ENCODE measurements at places on chromosomes 1 and 21. TPM values are rescaled to one million over a fixed set of nuclear protein-coding genes. Genes with fewer than 3 reads are reported as not detected.

Gene LCA5L
- total RNA-seq = not detected

Gene LCE2C
- total RNA-seq = not detected

Gene OR2T35
- total RNA-seq = not detected

- H3K4me3 ChIP-seq = no peak overlapping the region
- no peaks in the 10 kb centered on the region for H3K36me3 ChIP-seq
- no peaks in the 10 kb centered on the region for H3K27me3 ChIP-seq
- H3K4me1 ChIP-seq = peaks cover 20% of the 10 kb centered on the region
- DNase-seq = no peak
- no peak overlapping the region for H3K27ac ChIP-seq
These were observed 8.8 kb upstream of the IFNLR1 start for GRCh38 chr1:24195874-24196273.

GRCh38 chr21:30689822-30690221 is 28.8 kb downstream of the KRTAP21-3 start:
- H3K4me3 ChIP-seq = no peak overlapping the region
- H3K4me1 ChIP-seq = no peaks in the 10 kb centered on the region
- H3K27me3 ChIP-seq = no peaks in the 10 kb centered on the region
- no peaks in the 10 kb centered on the region for H3K36me3 ChIP-seq

GRCh38 chr1:30569384-30569783 is 154.0 kb downstream of the MATN1 start:
- no peak overlapping the region for H3K27ac ChIP-seq
- no peaks in the 10 kb centered on the region for H3K27me3 ChIP-seq
- H3K36me3 ChIP-seq = no peaks in the 10 kb centered on the region

DNA sequence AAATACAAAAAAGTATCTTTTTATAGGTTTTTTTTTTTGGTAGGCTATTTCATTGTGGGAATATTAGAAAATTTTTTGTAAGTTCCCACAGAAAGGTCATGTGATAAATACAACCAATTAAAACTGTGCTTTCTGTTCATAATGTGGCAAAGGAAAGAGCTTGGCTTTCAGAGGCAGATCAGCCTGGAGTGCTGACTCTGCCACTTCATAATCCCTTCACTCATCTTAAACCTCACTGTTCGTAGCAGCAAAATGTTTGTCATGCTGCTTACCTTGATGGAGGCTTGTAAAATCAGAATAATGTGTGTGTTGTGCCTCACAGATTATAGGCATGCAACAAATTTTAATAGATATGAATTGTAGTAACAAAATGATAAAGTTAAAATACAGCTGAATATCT is 176.8 kb downstream of the ZP4 start:
- no peak overlapping the region for H3K4me3 ChIP-seq
- H3K27me3 ChIP-seq = no peaks in the 10 kb centered on the region
- no peaks in the 10 kb centered on the region for H3K4me1 ChIP-seq
- no peaks in the 10 kb centered on the region for H3K36me3 ChIP-seq
- no peak overlapping the region for H3K27ac ChIP-seq

GRCh38 chr21:25903607-25904006 is 168.8 kb downstream of the GABPA start:
- no peaks in the 10 kb centered on the region for H3K36me3 ChIP-seq
- H3K4me1 ChIP-seq = peaks cover 9% of the 10 kb centered on the region
- DNase-seq = peak; percentile 71
- no peaks in the 10 kb centered on the region for H3K27me3 ChIP-seq
- H3K27ac ChIP-seq = no peak overlapping the region

GRCh38 chr1:53334312-53334711 is 6.4 kb upstream of the LRP8 start:
- H3K4me1 ChIP-seq = peaks cover 8% of the 10 kb centered on the region
- no peaks in the 10 kb centered on the region for H3K27me3 ChIP-seq
- H3K36me3 ChIP-seq = no peaks in the 10 kb centered on the region
- no peak for DNase-seq
- H3K27ac ChIP-seq = no peak overlapping the region

DNA sequence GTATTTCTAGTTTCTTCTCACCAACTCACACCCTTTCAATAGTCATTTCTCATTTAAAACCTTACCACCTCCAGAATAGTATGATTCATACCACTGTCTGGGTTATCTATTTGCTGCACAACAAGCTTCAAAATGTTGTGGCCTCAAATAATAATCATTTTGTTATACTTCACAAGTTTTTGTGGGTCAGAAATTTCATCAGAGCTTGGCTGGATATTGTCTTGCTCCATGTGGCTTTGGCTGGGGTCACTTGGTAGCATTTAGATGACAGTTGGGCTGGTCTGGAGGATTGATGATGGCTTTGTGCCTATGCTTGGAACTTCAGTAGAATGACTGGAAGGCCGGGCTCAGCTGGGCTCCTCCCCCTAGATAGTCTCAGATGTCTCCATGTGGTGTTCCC is 66.0 kb downstream of the TGFB2 start:
- H3K36me3 ChIP-seq = no peaks in the 10 kb centered on the region
- no peak overlapping the region for H3K27ac ChIP-seq
- H3K27me3 ChIP-seq = no peaks in the 10 kb centered on the region

GRCh38 chr1:111605576-111605975 is 14.0 kb upstream of the RAP1A start:
- H3K4me1 ChIP-seq = peaks cover 47% of the 10 kb centered on the region
- DNase-seq = no peak
- no peaks in the 10 kb centered on the region for H3K36me3 ChIP-seq

GRCh38 chr21:26815197-26815596 is 30.0 kb downstream of the ADAMTS1 start:
- no peaks in the 10 kb centered on the region for H3K36me3 ChIP-seq
- DNase-seq = no peak
- H3K27me3 ChIP-seq = no peaks in the 10 kb centered on the region

- H3K4me3 ChIP-seq = no peak overlapping the region
- H3K27me3 ChIP-seq = no peaks in the 10 kb centered on the region
- no peak overlapping the region for H3K27ac ChIP-seq
- H3K4me1 ChIP-seq = peaks cover 19% of the 10 kb centered on the region
These were observed 2.6 kb downstream of the HFM1 start for GRCh38 chr1:91402023-91402422.

DNA sequence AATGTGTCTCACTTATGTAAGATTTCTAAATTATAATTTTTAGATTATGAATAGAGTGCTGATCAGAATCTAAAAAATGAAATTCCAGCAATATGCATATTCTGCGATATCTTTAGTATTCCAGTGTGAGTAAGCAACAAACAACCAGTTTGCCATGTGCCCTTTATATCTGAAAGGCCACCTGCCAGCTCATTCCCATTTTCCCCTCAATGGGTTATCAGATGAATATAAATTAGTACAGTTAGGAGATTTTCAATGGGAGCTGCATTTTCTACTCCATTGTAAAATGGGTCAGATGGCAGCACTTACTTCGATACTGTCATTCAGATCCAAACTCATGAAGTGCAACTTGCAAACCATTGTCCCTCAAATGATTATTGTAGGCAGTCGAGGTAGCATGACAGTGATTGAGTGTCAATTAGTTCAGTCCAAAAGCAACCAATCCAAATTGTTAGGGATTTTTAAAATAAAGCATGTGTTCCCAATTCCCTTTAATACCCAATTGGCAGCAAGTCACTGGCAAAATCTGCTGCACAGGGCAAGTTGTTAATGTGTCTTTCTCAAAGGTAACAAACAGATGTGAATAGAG is 680.3 kb downstream of the LRRIQ3 start:
- no peaks in the 10 kb centered on the region for H3K36me3 ChIP-seq
- no peak for DNase-seq
- H3K4me3 ChIP-seq = no peak overlapping the region
- H3K27ac ChIP-seq = no peak overlapping the region
- no peaks in the 10 kb centered on the region for H3K27me3 ChIP-seq

DNA sequence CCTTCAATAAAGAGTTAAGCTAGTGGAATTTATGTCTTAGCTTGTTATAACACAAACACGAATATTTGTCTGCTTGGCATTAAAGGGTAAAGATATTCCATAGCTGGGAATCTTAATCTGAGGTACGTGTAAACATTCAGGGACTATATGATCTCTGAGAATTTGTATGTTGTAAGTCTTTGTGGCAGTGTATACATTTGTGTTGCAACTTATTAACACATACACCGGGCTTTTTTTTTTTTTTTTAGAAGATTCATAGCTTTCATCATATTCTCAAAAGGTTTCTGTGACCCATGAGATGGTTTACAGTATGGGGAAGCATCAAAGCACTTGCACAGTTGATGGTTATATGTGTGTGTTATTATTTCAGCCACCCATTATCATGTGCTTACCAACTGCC is 3.0 kb downstream of the GGPS1 start:
- no peak for DNase-seq
- H3K4me1 ChIP-seq = peaks cover 17% of the 10 kb centered on the region
- H3K36me3 ChIP-seq = peaks cover 9% of the 10 kb centered on the region
- peak overlapping the region; percentile 91 for H3K27ac ChIP-seq
- H3K4me3 ChIP-seq = peak overlapping the region; percentile 75

GRCh38 chr1:173395762-173396161 is 81.4 kb upstream of the PRDX6 start:
- no peaks in the 10 kb centered on the region for H3K27me3 ChIP-seq
- H3K27ac ChIP-seq = no peak overlapping the region
- no peak for DNase-seq

GRCh38 chr1:33328817-33329216 is 7.9 kb upstream of the A3GALT2 start:
- no peak for DNase-seq
- H3K4me1 ChIP-seq = no peaks in the 10 kb centered on the region
- no peaks in the 10 kb centered on the region for H3K27me3 ChIP-seq
- no peak overlapping the region for H3K27ac ChIP-seq

GRCh38 chr1:109151146-109151990 is 37.5 kb downstream of the ELAPOR1 start:
- H3K27ac ChIP-seq = no peak overlapping the region
- no peaks in the 10 kb centered on the region for H3K36me3 ChIP-seq
- DNase-seq = no peak
- H3K4me3 ChIP-seq = no peak overlapping the region

GRCh38 chr21:36245649-36246048 is 74.3 kb upstream of the MORC3 start:
- H3K4me3 ChIP-seq = no peak overlapping the region
- no peaks in the 10 kb centered on the region for H3K27me3 ChIP-seq

GRCh38 chr1:156706657-156707416 is 1.5 kb upstream of the CRABP2 start:
- H3K4me1 ChIP-seq = peaks cover 17% of the 10 kb centered on the region
- no peak overlapping the region for H3K27ac ChIP-seq
- H3K36me3 ChIP-seq = no peaks in the 10 kb centered on the region
- peak; percentile 60 for DNase-seq
- peak overlapping the region; percentile 71 for H3K4me3 ChIP-seq
